Myometrial cell (primary cell): ENCODE measurements at places on chromosomes 7 and 10. TPM values are rescaled to one million over a fixed set of nuclear protein-coding genes. Genes with fewer than 3 reads are reported as not detected.

The IKZF1 gene
- total RNA-seq, result not detected in 2 replicates

The TRIM50 gene
- total RNA-seq, result not detected in 2 replicates

The TRIP6 gene
- 140 and 172 TPM in 2 replicates for total RNA-seq

The PLPP4 gene
- 0.89 TPM in 1 of 2 replicates, not detected in the other for total RNA-seq

The IFIT1B gene
- not detected in 2 replicates for total RNA-seq

The CAV2 gene
- total RNA-seq, result 169 and 192 TPM in 2 replicates
